ENCODE measurements at places on chromosomes 2 and 18. TPM values are rescaled to one million over a fixed set of nuclear protein-coding genes. Genes with fewer than 3 reads are reported as not detected.

- peaks cover 42% of the 10 kb centered on the region for H3K36me3 ChIP-seq
- peaks cover 26% of the 10 kb centered on the region for H3K4me1 ChIP-seq
These were observed 10.5 kb downstream of the COX7A2L start for GRCh38 chr2:42350434-42351063.

DNA sequence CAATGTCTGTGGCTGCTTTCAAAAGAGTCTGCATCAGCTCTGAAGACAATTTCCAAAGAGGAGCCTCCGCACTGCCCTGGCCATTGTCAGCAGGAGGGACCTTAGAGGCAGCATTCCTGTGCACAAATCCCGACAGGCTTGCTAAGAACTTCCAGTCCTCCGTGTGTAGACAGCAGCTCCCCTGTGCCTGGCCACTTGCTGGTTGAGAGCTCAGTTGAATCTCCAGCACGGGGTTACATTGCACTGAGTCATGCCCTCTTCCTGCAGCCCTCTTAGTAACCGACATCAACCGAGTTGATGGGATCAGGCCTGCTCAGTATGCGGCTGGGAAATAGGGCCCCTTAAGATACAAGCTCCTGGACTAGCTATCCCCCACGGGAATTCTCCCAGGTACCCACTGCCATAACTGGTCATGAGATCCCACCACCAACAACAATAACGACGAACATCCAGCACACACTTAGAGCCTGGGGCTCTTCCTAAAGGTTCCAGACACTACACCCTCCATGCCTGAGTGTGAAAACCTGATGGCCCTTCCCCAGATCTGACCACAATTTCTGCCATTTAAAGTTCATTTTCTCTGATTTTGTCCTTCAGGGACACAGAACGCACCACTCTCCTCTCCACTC is 12.0 kb downstream of the ATP6V1B1 start:
- no peak overlapping the region for H3K27ac ChIP-seq
- no peaks in the 10 kb centered on the region for H3K36me3 ChIP-seq
- peak overlapping the region; percentile 74 for H3K4me3 ChIP-seq
- DNase-seq: peak; percentile 33

GRCh38 chr2:106034325-106034724 is 159.8 kb downstream of the UXS1 start:
- H3K27ac ChIP-seq: no peak overlapping the region
- H3K36me3 ChIP-seq: no peaks in the 10 kb centered on the region
- H3K27me3 ChIP-seq: no peaks in the 10 kb centered on the region
- H3K4me1 ChIP-seq: peaks cover 25% of the 10 kb centered on the region

DNA sequence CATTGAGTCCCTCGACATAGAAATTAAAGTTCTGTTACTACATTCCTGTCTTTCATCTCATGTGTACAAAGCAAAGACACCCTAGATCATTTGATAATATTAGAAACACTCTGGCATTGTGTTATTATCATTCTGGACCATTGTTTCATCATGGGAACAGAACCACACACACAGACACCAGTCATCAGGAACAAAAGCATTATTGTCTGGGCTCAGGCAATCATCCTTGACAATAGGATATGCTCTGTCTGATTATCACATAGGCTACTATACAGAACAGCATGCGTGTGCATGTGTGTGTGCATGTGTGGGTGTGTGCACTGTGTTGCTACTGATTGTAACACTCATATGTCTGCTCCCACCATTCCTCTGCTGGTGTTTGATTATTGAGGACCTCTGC is 242.5 kb downstream of the SH3BP4 start:
- no peak for DNase-seq
- H3K4me3 ChIP-seq: no peak overlapping the region

DNA sequence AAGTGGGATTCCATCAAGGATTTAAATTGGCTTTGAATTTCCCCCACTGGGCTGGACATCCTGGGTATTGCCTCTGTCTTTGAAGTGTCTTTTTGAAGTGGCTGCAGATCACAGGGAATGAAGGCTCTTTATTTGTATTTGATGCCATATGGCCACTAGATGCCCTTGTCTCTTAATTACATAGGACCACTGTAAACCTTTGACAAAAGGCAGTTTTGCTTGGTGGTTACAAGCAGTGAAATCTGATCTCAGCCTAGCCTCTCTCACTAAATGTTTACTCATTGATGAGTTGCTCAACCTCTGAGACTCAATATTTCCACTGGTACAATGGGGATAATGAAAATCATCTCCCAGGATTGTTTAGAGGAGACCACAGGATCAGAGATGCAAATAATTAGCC is 102.2 kb downstream of the INSIG2 start:
- H3K27ac ChIP-seq: no peak overlapping the region
- no peaks in the 10 kb centered on the region for H3K27me3 ChIP-seq
- H3K4me1 ChIP-seq: peaks cover 9% of the 10 kb centered on the region

- no peak for DNase-seq
- H3K4me3 ChIP-seq: no peak overlapping the region
- H3K27me3 ChIP-seq: peaks cover 3% of the 10 kb centered on the region
- H3K4me1 ChIP-seq: no peaks in the 10 kb centered on the region
These were observed 106.8 kb upstream of the GALNT5 start for GRCh38 chr2:157150747-157151146.

GRCh38 chr2:119250718-119251290 is 27.2 kb downstream of the STEAP3 start:
- H3K4me1 ChIP-seq: no peaks in the 10 kb centered on the region
- no peak overlapping the region for H3K4me3 ChIP-seq
- H3K27me3 ChIP-seq: peaks cover 5% of the 10 kb centered on the region
- no peaks in the 10 kb centered on the region for H3K36me3 ChIP-seq
- H3K27ac ChIP-seq: no peak overlapping the region

DNA sequence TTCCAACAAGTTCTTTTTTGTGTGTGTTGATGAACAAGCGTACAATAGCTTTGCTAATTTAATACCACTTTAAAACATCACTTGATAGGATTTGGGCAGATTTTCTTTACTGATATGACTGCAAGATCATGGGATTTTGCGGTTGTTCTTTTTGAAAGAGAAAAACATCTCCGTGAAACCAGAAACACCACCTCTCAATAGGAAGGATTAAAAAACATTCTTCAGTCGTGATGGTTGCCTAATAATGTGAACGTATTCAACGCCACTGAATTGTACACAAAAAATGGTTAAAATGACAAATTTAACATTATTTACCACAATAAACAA is 19.3 kb downstream of the RBMS1 start:
- no peaks in the 10 kb centered on the region for H3K27me3 ChIP-seq
- peak overlapping the region; percentile 41 for H3K27ac ChIP-seq
- H3K4me3 ChIP-seq: peak overlapping the region; percentile 31
- peaks cover 60% of the 10 kb centered on the region for H3K4me1 ChIP-seq
- H3K36me3 ChIP-seq: peaks cover 7% of the 10 kb centered on the region
- DNase-seq: no peak

- H3K27ac ChIP-seq: no peak overlapping the region
- no peaks in the 10 kb centered on the region for H3K36me3 ChIP-seq
- DNase-seq: no peak
- H3K27me3 ChIP-seq: no peaks in the 10 kb centered on the region
- no peak overlapping the region for H3K4me3 ChIP-seq
These were observed 99.5 kb downstream of the DYSF start for GRCh38 chr2:71552861-71553301.

- H3K4me1 ChIP-seq: peaks cover 5% of the 10 kb centered on the region
- DNase-seq: no peak
- H3K36me3 ChIP-seq: peaks cover 2% of the 10 kb centered on the region
These were observed 4.3 kb upstream of the RAB1A start for GRCh38 chr2:65134158-65134557.

DNA sequence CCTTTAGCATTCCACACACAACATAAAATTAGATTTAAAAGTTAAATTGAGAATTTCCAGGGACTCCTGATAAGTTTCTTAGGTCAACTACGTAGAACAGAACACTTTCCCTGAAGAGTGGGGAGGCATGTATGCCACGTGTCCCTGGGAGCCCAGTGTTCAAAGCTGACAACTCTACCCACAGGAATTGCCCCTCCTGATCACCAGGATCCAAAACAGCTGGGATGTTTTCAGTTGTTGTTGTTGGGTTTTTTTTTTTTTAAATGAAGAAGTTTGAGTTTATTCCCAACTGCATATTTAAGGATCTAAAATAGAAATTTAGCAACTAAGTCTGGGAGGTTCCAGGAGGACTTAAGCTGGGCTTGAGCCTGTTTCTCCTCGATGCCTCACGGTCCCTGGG is 100.5 kb downstream of the TPGS2 start:
- DNase-seq: no peak
- no peaks in the 10 kb centered on the region for H3K4me1 ChIP-seq
- no peaks in the 10 kb centered on the region for H3K36me3 ChIP-seq
- peaks cover 3% of the 10 kb centered on the region for H3K27me3 ChIP-seq
- H3K4me3 ChIP-seq: no peak overlapping the region
- no peak overlapping the region for H3K27ac ChIP-seq

- H3K27me3 ChIP-seq: no peaks in the 10 kb centered on the region
- no peak overlapping the region for H3K27ac ChIP-seq
- no peak for DNase-seq
- no peaks in the 10 kb centered on the region for H3K36me3 ChIP-seq
These were observed 116.9 kb downstream of the FAM161A start for GRCh38 chr2:61736953-61737352.

Gene COL6A3
- total RNA-seq: 4.1 TPM

Gene GNAL
- total RNA-seq: 0.11 TPM
